ENCODE measurements at places on chromosomes 6 and 20.

- DNase-seq, result no peak
Measured at GRCh38 chr20:64051561-64052325, 2.3 kb upstream of the SOX18 start.

- no peak for DNase-seq
Measured at GRCh38 chr6:106829451-106829850, 145.1 kb downstream of the CD24 start.

DNA sequence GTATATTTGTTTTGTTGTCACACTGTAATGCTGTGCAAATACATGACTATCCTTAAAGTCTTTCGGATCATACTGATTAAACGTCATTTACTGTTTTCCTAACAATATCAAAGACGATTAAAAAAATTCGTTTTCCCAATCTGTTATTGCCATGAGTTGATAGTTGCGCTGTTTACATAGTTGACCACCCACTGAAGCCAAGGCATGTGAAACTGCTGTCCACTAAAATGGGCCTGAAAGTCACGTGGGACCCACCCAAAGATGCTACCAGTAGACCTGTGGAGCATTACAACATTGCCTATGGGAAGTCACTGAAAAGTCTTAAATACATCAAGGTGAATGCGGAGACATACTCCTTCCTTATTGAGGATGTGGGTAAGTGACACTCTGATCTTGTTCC is 28.1 kb downstream of the FNDC1 start:
- no peak for DNase-seq

DNA sequence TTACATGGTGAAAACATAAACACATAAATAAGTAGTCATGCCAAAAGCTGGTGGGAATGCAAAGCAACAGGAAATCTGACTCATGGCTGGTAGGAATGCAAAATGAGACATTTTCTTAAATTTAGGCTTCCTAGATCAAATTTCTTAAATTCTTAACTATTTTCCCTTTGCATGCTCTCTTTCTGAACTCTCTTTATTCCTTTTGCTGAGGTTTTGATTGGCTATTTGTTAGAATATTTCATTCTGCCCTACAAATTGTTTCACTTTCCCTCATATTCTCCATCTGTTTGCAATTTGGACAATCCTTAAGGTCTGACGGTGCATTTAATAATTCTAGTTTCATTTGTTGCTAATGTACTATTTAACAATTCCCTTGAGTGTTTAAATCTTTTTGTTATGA is 437.5 kb upstream of the RGS17 start:
- no peak for DNase-seq

DNA sequence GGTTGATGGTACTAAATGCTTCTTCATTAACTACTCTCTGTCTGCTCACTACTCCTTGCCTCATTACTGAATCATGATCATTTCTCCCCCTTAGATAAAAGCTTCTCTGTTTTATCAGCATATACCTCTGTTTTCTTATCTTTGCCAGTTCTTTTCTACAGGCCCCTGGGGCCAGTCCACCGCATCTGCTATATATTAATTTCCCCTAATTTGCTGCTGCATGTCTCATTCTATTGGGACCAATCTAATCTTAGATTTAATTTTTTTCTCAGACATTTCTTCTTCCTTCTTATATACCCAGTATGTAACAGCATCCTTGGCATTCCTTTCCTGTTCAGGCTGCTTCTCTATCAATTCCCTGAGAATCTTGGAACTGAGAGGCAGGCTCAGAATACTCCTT is 51.2 kb downstream of the GRIK2 start:
- no peak for DNase-seq

- no peak for DNase-seq
Measured at GRCh38 chr6:81938014-81938856, 185.8 kb upstream of the TENT5A start.

- no peak for DNase-seq
Measured at GRCh38 chr6:4550227-4550597, 226.0 kb upstream of the CDYL start.

- DNase-seq, result no peak
Measured at GRCh38 chr6:32087574-32088486, 21.3 kb downstream of the TNXB start.

DNA sequence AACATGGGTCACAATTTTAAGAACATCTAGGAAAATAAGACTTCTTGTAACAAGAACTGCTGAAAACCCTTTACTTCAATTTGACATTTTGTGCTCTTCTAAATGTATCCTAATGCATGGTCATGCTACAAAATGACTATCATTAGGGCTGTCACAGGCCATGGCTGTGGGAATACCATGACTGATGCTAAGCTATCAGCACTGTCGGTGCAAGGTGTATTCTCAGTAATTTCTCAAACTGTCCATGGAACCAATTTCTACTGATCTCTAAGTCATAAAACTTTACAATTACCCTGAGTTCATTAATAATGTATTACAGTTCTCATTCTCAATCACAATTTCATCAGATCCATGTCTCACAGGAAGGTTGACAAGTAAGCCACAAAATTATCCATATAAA is 625.3 kb downstream of the EYS start:
- no peak for DNase-seq

DNA sequence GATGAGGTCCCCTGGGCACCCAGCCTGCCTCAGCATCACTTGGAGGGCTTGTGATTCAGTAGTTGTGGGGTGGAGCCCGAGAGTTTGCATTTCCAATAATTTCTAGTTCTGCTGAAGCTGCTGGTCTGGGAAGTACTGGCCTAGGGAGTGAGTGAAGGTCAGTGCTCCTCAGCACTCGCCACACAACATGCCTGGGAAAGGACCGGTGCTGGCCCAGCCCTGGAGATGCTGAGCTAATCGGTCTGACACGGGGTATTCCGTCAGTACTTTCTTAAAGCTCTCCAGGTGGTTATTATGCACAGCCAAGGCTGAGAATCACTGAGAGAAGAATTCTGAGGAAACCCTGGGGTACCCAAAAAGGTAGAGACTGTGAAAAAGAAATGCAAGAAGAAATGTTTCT is 228.2 kb downstream of the TMEM242 start:
- DNase-seq, result no peak

DNA sequence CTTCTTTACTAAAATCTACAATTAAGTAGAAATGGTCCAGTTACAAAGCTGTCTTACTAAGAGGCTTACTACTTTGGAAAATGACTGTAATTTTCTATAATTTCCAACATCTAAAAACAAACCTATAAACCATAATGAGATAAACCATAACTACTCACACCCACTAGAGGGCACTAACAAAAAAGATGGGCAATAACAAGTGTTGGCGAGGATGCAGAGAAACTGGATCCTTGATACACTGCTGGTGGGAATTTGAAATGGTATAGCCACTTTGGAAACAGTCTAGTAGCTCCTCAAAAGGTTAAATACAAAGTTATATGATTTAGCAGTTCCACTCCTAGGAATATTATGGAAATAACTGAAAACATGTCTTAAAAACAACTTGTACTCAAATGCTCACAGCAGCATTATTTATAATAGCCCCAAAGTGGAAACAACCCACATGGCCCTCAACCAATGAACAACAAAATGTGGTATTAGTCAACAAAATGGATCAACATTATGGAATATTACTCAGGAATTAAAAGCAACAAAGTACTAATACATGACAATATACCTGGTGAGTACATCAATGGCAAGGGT is 50.6 kb downstream of the GJA10 start:
- DNase-seq, result no peak

DNA sequence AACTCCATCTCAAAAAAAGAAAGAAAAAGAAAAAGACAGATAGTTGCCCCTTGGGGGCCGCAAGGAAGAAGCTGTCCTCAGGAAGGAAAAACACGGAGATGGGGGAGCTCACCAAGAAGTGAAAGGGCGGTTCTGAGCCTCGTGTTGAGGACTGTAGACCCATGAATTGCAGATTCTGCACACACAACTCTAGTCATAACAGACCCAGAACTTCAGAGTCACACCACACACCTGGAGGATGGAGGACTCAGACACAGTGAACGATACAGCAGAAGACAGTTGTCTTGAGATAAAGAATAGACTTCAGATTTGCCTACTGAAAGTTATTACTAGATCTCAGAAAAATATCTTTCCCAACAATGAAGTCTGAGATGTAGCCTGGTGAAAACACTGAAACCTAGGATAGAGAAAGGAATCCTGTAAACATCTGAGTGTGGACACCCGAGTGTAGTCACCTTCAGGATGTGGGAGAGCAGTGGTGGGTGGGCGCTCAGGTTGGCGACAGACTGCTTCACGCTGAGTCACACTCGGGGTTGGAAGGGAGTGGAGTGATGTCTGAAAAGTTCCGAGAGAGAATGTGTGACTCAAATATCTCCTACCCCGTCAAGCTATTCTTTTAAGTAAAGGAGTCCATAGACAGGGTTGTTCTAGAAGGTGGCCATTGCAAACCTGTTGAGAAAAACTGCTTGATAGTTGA is 88.1 kb downstream of the MAP3K4 start:
- no peak for DNase-seq

GRCh38 chr6:70849348-70850069 is 107.4 kb downstream of the B3GAT2 start:
- DNase-seq, result no peak

- no peak for DNase-seq
Measured at GRCh38 chr6:163419413-163420288, 5.1 kb downstream of the QKI start.

DNA sequence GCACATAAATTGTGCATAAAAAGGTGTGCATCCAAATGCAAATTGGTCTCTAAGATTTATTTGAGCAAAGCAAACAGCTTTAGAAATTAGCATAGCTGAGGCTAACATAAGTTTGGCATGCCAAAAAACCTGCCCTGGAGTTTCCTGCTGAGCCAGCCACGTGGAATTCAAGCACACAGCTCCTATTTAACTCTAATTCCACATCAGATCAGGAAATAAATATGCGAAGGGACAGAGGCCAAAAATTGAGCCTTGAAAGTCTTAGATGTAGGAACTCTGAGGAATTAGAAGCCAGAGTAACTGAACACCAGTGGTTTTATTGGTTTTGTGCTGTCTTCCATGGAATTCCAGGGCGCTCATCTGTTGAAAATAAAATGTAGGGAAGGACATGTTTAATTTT is 19.6 kb downstream of the SOBP start:
- no peak for DNase-seq

- no peak for DNase-seq
Measured at GRCh38 chr6:17490724-17491123, 97.3 kb downstream of the CAP2 start.

GRCh38 chr6:134744301-134744700 is 205.6 kb downstream of the ALDH8A1 start:
- no peak for DNase-seq

- no peak for DNase-seq
Measured at GRCh38 chr6:16204653-16205376, 33.6 kb upstream of the GMPR start.

DNA sequence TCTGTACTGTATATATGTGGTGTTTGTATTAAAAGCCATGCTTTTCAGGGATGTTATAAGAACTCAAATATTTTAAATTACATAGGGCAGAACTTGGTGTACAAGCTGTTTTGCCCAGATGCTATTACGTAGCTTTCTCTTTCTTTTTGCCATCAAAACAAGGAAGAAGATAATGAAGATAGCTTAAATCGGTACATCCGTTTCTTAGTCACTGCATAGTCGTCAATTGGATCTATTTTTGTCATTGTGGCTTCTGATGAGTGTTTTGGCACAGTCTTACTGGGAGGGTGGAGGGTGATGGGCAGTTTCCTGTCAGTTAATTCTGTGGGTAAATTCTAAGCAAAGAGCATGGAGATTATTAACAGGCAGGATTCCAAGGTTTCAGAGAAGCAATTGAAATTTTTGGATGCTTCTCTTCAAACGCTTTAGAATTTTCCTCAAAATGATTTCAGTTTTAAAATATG is 649.1 kb upstream of the GJE1 start:
- DNase-seq, result peak; percentile 34

GRCh38 chr6:89311853-89312531 is 3.1 kb downstream of the GABRR2 start:
- DNase-seq, result peak; percentile 48

DNA sequence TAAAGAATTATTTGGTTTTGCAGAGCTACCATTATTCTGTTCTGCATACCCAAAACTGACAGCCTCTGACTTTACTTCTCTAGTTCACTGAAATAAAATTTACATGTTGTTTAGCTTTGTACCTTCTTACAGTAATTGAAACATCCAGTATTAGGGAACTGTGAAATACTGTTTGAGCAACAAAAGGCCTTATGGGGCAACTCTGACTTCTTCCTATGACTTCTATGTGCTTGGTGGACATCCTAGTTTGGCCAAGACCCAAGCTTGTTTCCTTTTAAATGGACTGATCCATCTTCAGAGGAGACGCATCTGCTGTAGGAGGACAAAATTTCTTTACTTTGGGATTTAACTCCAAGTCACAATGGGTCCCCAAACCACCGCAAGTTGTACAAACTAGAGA is 44.7 kb downstream of the NR2E1 start:
- no peak for DNase-seq

- no peak for DNase-seq
Measured at GRCh38 chr6:87875781-87876180, 171.9 kb upstream of the SPACA1 start.

DNA sequence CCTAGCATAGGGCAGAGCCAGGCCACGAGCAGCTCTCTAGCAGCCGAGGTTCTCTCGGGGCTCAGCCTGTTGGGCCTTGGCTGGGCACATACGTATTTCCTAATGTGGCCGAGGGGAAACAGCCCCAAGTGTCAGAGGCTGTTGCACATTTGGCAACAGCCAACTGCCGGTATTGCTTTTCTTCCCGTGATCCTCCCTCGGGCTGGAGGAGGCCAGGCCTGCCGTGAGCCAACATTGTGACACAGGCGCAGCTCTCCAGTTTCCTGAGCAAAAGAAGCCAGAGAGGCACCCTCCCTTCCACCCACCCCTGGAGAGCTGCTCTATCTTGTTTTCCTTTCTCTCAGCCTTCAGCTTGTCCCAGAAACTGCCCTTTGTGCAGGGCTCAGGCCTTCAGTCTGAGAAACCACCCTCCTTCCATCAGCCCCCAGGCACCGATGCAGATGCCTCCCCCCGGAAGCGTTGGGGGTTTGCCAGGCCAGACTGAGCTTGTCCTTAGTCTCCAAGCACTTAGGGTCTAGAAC is 5.1 kb upstream of the BPI start:
- peak; percentile 24 for DNase-seq

Data from posterior cingulate gyrus (tissue), 11 donors.